Kidney (tissue), 22 donors: ENCODE measurements at places on chromosomes 6 and 20. TPM values are rescaled to one million over a fixed set of nuclear protein-coding genes. Genes with fewer than 3 reads are reported as not detected.

Gene SMIM28
- polyA plus RNA-seq = not detected

Gene PNPLA1
- polyA plus RNA-seq = 1.2 TPM

Gene PPP1R3G
- polyA plus RNA-seq = 0.49 TPM

DNA sequence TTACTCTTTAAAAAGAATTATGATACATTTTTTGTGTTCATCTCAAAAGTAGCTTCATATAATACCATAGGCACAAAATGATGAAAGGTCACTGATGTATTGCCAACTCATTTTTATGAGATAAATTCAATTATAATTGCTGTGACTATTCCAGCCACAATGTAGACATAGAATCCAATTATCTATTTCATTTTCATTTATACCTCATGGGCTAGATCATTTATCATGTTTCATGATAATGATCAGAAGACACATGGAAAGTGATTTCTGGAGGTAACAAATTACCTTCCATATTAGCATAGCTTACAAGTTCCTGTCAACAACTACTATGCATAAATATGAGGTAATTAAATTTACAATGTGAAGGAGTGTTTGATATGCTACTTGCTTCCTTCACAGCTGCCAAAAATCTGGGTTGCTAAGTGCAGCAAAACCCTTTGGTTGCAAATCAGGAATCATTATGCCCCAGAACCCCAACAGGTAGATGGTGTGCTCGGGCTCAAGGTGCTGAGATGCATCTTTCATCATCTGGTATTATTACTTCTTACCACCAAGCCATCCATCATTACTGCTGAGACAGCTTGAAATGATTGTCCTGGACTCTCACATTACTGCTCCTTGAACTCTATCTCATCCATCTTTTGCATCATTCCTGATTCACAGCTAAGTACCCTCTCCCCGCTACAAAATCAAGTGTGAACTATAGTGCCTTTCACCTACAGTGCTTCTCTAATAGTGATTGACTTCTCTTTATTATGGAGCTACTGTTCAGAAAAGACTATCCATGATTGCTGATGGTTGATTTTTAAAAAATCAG is 306.0 kb upstream of the THEMIS start:
- H3K4me1 ChIP-seq = no peaks in the 10 kb centered on the region
- no peak overlapping the region for H3K27ac ChIP-seq
- DNase-seq = no peak
- H3K36me3 ChIP-seq = no peaks in the 10 kb centered on the region
- no peak overlapping the region for H3K4me3 ChIP-seq
- no peaks in the 10 kb centered on the region for H3K27me3 ChIP-seq

GRCh38 chr6:16973545-16974386 is 128.1 kb upstream of the STMND1 start:
- no peak overlapping the region for H3K27ac ChIP-seq
- no peaks in the 10 kb centered on the region for H3K27me3 ChIP-seq
- no peak for DNase-seq
- no peaks in the 10 kb centered on the region for H3K36me3 ChIP-seq
- H3K4me1 ChIP-seq = no peaks in the 10 kb centered on the region

GRCh38 chr20:574297-574942 is 30.8 kb upstream of the CSNK2A1 start:
- H3K4me3 ChIP-seq = no peak overlapping the region
- DNase-seq = no peak
- peaks cover 5% of the 10 kb centered on the region for H3K4me1 ChIP-seq
- peak overlapping the region; percentile 59 for H3K27ac ChIP-seq
- H3K36me3 ChIP-seq = no peaks in the 10 kb centered on the region
- H3K27me3 ChIP-seq = no peaks in the 10 kb centered on the region

DNA sequence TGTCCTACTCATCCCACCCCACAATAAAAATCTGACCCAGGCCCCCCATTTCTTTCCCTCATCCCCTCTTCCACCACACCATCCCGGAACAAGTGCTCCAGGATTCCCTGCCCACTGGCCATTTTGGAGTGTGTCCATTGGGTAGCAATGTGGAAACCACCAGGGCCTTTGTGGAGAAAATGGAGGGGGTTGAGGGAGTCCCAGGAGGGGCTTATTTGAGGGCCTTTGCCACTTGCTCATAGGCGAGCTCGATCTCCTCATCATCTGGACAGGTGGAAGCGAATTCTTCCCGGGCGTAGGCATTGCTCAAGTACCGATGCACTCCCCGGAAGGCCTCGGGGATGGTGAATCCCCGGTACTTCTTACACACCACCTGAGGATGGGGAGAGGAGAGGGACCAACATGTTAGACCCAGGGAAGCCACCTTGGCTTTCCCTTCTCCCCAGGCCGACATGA is 1.6 kb upstream of the DDAH2 start:
- no peak overlapping the region for H3K4me3 ChIP-seq
- H3K27me3 ChIP-seq = no peaks in the 10 kb centered on the region
- DNase-seq = no peak
- peak overlapping the region; percentile 99 for H3K27ac ChIP-seq
- peaks cover 52% of the 10 kb centered on the region for H3K36me3 ChIP-seq

GRCh38 chr20:47292581-47292980 is 63.9 kb downstream of the ZMYND8 start:
- no peak overlapping the region for H3K27ac ChIP-seq
- no peaks in the 10 kb centered on the region for H3K27me3 ChIP-seq
- H3K4me3 ChIP-seq = no peak overlapping the region
- no peak for DNase-seq

GRCh38 chr6:149488815-149489214 is 4.0 kb upstream of the ZC3H12D start:
- no peaks in the 10 kb centered on the region for H3K27me3 ChIP-seq
- DNase-seq = peak; percentile 66
- H3K36me3 ChIP-seq = no peaks in the 10 kb centered on the region
- no peak overlapping the region for H3K27ac ChIP-seq
- no peak overlapping the region for H3K4me3 ChIP-seq
